ENCODE measurements at places on chromosomes 13 and 19.

DNA sequence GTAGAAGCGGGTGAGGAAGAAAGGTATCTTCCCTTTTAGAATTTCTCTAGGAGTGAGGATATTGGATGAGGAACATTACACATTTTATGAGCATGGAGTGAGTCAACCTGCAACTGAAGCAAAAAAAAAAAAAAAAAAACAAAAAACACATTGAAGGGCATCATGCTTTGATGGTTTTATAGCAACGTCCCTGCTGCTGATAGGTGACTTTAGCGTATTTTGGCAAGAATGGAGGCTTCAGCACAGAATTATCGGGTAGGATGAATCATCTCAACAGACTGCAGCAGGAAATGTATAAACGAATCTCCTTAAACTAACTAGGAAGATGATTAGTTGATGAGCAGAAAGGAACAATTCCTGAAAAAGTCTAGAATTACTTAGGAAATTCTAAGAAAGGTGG is 1359.6 kb upstream of the ATXN8OS start:
- no peak for DNase-seq

- no peak for DNase-seq
Observed at GRCh38 chr13:72694314-72694713, 33.1 kb downstream of the MZT1 start.

DNA sequence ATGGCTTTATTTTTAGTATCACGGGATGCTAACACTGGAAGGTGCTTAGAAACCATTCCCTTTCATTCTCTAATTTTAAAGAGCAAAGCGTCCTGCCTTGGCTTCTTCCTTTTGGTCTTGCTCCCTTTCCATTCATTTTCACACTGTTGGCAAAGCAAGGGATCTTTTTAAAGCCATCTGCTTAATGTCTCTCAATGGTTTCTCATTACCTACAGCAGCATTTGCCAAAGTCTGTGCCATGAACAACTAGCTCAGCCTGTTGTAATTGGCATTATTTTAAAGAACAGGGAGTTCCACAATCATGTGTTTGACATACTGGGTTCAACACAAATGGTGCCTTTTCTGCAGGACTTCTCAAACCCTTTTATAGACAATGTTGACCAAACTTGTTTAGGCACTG is 444.3 kb downstream of the GPC6 start:
- no peak for DNase-seq

DNA sequence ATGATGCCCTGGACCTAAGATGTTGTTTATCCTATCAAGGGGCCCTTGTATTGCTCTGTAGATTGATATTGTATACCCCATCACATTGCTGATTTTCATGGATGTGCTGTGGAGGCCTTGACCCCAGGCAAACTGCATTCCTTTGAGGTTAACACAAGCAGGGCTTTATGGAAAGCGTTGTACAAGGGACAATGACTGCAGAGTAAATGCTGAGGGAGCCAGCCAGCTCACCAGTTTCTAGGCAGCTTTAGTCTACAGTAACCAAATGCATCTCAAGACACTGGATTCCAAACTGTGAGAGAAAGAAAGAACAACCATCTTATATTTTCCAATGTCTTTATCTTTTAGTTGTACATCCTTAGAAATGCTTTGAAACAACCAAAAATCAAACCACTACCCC is 34.1 kb upstream of the EDNRB start:
- DNase-seq: no peak

DNA sequence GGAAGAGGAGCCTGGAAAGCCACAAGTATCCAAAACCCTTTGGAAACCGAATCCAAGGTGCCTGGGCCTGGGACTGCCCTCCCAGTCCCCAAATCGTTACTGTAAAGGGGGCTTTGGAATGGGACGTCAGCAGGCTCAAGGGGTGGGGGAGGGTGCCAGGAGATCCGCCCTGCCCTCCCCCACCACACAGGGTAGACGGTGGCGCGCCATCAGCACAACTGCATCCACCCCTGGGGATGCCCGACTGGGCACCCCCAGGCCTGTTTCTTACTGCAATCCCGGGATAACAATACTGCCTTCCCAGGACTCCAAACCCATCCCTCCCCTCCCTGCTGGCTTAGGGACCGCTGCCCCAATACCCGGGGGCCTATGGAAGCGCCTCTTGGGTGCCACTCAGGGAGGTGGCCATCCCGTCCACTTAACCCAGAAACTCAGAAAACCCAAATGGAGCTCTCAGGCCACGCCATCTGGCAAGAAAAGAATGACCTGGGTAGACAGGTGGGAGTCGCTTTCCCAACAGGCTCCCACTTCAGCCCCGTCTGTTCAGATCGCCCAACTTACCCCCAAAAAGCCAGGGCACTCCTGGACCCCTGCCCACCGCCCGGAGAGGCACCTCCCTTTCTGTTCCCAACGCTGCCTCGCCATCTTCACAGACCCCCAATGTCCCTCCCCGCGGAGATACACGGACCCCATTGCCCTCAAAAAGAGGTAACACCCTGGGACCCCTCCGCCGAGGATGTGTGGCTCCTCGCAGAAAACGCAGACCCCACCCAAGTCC is 2.4 kb downstream of the KLF16 start:
- no peak for DNase-seq

Data from activated naive CD8-positive, alpha-beta T cell treated with anti-CD3 and anti-CD28 coated beads, Interleukin-2, amount 50 U/mL, for 16 hours (primary cell).